CD4-positive, alpha-beta T cell treated with Interleukin-4 for 1 hour (primary cell): ENCODE measurements at places on chromosomes 4 and X.

GRCh38 chr4:126223784-126224407 lies 909.1 kb downstream of the FAT4 start:
- no peak for DNase-seq

GRCh38 chrX:112967903-112968302 lies 127.3 kb upstream of the AMOT start:
- no peak for DNase-seq

- DNase-seq, result no peak
These were observed 415.0 kb downstream of the ZNF674 start for GRCh38 chrX:46130247-46130646.

DNA sequence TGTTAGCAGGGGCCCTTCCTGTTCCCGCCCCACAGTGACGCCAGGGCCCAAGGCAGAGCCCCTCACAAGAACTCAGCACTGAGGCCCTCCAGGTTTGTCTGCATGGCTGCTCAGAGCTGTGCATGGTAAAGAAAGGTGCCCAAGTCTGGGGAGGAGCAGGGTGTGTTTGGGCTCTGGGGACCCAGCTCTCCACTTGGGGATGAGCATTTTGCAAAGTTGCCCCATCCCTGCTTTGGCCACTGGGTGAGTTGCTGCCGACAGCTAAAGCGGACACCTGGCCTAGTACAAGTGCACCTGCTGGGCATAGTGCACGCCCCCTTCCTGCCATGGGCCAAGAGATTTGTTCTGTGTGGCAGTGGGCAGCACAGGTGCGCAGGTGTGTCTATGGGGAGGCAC lies 2.0 kb upstream of the MXD4 start:
- DNase-seq, result no peak

- DNase-seq, result no peak
These were observed 22.4 kb downstream of the GK2 start for GRCh38 chr4:79385641-79386040.

DNA sequence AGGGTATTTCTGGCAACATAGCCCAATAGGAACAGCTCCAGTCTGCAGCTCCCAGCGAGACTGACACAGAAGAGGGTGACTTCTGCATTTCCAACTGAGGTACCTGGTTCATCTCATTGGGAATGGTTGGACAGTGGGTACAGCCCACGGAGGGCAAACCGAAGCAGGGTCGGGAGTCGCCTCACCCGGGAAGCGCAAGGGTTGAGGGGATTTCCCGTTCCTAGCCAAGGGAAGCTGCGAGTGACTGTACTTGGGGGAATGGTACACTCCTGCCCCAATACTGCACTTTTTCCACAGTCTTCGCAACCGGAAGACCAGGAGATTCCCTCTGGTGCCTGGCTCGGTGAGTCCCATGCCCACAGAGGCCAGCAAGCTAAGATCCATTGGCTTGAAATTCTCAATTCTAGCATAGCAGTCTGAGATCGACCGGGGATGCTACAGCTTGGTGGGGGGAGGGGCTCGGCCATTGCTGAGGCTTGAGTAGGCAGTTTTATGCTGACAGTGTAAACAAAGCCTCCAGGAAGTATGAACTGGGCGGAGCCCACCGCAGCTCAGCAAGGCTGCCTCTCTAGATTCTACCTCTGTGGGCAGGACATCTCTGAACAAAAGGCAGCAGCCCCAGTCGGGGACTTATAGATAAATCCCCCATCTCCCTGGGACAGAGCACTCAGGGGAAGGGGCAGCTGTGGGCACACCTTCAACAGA lies 14.0 kb upstream of the ADAD1 start:
- DNase-seq, result no peak

GRCh38 chr4:33959519-33959918 lies 2284.8 kb downstream of the ARAP2 start:
- no peak for DNase-seq

- no peak for DNase-seq
These were observed 949.9 kb downstream of the TECRL start for GRCh38 chr4:63459329-63459728.

DNA sequence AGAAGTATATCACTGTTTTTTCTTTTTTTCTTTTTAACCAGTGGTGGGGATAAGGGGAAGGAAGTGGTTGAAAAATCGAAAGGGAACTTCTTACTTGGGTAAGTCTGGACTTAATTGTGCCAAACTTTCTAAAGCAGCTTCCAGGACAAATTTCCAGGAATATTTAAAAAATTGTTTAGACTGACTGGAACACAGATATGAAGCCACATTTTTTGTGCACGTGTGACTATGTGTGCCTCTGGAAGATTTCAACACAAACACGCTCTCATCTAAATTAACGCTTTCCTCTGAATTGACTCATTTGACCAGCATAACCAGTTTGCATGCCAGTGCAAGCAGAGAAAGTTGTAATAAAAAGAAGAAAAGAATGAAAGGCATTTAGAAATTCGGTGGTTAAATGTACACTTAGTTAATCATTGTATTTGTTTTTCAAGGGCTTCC lies 18.8 kb upstream of the YTHDC1 start:
- no peak for DNase-seq

DNA sequence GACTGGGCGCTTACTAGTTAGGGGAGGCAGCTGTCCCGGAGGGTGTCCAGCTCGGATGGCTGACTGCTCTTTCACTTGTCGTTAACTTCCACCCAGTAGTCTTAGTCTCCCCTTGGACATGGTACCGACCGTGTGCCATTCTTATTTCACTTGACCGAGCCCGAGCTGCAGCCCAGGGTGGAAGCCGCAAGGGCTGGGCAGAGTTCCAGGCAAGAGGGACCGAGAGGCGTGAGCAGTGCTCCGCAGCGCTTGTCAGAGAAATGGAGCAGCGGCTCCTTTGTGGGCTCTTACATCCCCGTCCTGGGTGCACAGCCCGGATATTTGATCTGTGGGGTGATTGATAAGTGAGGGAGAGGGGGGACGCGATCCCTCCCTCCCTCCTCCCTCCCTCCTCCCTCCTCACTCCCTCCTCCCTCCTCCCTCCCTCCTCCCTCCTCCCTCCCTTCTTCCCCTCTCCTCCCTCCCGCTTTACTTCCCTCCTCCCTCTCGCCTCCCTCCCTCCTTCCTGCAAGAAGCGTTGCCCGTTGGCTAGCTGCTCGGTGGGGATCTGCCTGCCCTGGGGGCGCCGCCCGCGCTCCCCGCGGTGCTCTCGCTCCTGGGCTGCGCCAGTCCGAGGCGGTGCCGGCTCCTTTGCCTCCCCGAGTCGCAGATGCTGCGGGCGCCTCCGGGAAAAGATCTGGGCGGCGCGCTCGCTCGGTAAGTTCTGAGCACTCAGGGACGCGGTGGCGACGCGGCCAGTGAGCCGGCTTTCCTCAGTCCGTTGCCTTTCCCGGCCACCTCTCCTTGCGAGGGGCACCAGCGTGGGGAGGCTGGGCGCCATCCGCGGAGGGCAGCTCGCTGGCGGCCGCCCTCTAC lies at the start of gene SLITRK2:
Gene SLITRK2, plus strand, starts transcription at position 499 of the 855 bp plus-strand sequence. CDS start 4,597 bp downstream, outside the sequence.
- DNase-seq, result no peak

DNA sequence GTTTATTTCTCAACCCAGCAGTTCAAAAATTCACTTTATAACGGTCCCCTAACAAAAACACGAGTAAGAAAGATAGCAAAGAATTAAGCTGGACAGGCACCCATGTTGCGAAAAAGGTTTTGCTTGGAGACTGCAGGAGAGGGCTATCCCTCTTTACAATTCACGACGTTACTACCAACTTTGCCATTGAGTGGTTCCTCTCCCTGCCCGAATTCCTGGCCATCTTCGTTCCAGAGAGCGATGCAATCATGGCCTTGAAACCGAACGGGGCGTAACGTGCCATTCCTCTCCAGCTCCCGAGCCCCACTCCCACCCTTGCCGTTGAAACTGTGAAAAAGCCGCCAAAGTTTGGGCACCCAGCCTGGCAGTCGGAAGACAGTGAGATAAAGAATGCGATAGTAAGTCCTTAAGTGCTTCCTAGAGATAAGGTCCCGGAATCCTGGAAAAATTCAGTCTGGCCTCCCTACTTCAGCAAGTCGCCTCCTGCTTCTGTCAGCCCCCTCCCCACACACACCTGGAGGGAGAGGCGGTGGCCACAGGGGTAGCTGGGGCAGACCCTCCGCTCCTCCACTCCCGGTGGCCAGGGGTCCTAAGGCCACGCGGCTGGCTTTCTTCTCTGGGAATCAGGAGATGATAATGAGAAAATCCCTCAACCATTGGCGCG lies 65.2 kb downstream of the FBXO8 start:
- no peak for DNase-seq

- DNase-seq, result no peak
These were observed 9.0 kb upstream of the IGFBP7 start for GRCh38 chr4:57119054-57119651.

GRCh38 chrX:40439625-40440532 lies 140.9 kb upstream of the ATP6AP2 start:
- no peak for DNase-seq

DNA sequence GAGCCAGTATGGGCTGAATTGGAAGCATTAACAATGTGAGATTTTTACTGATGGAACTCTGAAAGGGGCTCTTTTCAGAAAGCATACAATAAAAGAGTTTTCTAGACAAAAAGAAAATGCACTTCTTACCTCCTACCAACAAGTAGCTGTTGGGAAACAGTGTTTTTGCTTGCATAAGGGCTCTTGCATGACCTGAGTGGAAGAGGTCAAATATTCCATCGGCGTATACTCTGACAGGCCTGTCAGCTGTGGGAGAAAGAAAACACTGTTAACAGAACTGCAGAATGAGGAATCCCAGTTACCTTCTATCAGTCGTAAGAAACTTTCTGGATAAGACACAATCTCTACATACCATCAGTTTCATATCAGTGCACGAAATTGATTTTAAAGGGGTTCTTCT lies 39.5 kb downstream of the PCYT1B start:
- DNase-seq, result no peak
